ENCODE measurements at places on chromosomes 13 and 19.

DNA sequence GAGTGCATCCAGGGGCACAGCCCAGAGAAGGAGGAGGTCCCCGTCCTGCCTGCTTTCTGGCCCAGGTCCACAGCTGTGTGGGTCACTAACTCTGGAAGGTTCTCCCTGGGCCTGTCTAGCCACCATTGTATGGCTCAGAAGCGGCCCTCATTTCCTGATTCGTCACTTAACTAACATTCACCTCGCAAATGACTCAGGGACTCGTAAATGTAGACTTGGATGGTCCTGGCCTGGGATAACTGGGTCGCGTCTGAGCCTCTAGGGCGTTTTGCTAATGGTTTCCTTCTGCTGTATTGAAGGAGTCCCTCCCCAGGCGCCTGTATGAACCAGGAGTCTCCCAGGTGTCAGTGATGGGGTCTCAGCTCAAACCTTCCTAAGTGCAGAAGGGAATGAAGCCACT lies 162.8 kb downstream of the ZNF536 start:
- H3K27me3 ChIP-seq, result no peaks in the 10 kb centered on the region
- H3K36me3 ChIP-seq, result no peaks in the 10 kb centered on the region
- no peak overlapping the region for H3K27ac ChIP-seq
- H3K4me1 ChIP-seq, result no peaks in the 10 kb centered on the region

DNA sequence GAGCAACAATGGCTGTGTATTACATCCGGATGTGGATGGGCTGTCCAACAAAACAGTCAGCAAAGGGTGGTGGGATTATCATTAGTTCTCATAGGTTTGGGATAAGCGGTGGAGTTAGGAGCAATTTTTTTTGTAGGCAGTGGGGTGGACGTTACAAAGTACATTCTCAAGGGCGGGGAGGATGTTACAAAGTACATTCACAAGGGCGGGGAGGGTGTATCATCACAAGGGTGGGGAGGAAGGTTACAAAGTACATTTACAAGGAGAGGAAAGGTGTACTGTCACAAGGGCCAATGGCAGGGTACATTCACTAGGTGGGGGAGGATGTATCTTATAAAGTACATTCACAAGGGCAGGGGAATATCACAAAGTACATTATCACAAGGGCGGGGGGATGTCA lies 20.8 kb upstream of the ZNF561 start:
- H3K4me1 ChIP-seq, result no peaks in the 10 kb centered on the region
- H3K27ac ChIP-seq, result no peak overlapping the region
- H3K36me3 ChIP-seq, result no peaks in the 10 kb centered on the region
- no peaks in the 10 kb centered on the region for H3K27me3 ChIP-seq

DNA sequence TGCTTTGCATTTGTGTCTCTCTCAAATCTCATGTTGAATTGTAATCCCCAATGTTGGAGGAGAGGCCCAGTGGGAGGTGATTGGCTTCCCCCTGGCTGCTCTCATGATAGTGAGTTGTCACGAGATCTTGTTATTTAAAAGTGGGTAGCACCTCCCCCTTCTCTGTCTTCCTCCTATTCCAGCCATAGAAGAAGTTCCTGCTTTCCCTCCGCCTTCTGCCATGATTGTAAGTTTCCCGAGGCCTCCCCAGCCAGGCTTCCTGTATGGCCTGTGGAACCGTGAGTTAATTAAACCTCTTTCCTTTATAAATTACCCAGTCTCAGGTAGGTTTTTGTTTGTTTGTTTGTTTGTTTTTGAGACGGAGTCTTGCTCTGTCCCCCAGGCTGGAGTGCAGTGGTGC lies 3.8 kb downstream of the LILRA4 start:
- H3K36me3 ChIP-seq, result no peaks in the 10 kb centered on the region
- no peak overlapping the region for H3K4me3 ChIP-seq
- H3K4me1 ChIP-seq, result no peaks in the 10 kb centered on the region

DNA sequence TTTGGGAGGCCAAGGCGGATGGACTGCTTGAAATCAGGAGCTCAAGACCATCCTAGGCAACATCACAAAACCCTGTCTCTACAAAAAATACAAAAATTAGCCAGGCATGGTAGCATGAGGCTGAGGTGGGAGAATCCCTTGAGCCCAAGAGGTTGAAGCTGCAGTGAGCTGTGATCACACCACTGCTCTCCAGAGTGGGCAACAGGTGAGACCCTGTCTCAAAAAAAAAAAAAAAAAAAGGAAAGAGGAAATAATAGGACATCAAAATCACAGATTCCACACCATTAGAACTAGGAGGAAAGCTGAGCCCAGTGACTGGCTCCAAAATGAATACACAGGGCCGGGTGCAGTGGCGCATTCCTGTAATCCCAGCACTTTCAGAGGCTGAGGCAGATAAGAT lies 3.2 kb upstream of the ZNF8 start:
- DNase-seq, result no peak
- no peaks in the 10 kb centered on the region for H3K27me3 ChIP-seq
- H3K4me1 ChIP-seq, result no peaks in the 10 kb centered on the region
- no peaks in the 10 kb centered on the region for H3K36me3 ChIP-seq
- no peak overlapping the region for H3K27ac ChIP-seq
- H3K4me3 ChIP-seq, result no peak overlapping the region

- H3K27ac ChIP-seq, result no peak overlapping the region
- H3K27me3 ChIP-seq, result no peaks in the 10 kb centered on the region
- no peak for DNase-seq
- H3K36me3 ChIP-seq, result no peaks in the 10 kb centered on the region
- H3K4me1 ChIP-seq, result no peaks in the 10 kb centered on the region
- no peak overlapping the region for H3K4me3 ChIP-seq
These were observed 649.3 kb upstream of the ARGLU1 start for GRCh38 chr13:107217251-107217650.

GRCh38 chr13:113151745-113152690 lies 6.4 kb upstream of the PROZ start:
- H3K4me3 ChIP-seq, result no peak overlapping the region
- no peak overlapping the region for H3K27ac ChIP-seq

- no peak overlapping the region for H3K27ac ChIP-seq
- no peak overlapping the region for H3K4me3 ChIP-seq
- H3K4me1 ChIP-seq, result no peaks in the 10 kb centered on the region
- H3K27me3 ChIP-seq, result no peaks in the 10 kb centered on the region
- no peak for DNase-seq
These were observed 51.6 kb downstream of the SERP2 start for GRCh38 chr13:44425041-44425814.

DNA sequence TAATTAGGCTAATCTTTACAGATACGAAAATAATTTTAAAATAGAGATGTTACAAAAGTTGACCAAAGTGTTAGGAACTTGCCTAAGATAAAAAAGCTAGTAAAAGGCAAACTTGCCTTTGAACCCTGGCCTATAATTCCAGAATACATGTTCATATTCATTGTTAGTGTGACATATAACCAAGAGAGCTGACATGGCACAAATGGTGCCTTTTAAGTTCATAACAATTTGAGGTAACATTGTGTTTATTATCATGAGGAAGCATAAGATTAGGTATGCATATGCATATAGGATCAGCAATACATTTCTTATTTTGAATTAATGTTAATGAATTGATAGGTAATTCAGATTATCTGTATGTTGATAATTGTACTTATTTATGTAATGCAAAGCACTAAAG lies 1537.9 kb upstream of the PRR20A start:
- H3K27me3 ChIP-seq, result no peaks in the 10 kb centered on the region
- DNase-seq, result no peak
- H3K36me3 ChIP-seq, result no peaks in the 10 kb centered on the region
- H3K4me3 ChIP-seq, result no peak overlapping the region
- H3K27ac ChIP-seq, result no peak overlapping the region

DNA sequence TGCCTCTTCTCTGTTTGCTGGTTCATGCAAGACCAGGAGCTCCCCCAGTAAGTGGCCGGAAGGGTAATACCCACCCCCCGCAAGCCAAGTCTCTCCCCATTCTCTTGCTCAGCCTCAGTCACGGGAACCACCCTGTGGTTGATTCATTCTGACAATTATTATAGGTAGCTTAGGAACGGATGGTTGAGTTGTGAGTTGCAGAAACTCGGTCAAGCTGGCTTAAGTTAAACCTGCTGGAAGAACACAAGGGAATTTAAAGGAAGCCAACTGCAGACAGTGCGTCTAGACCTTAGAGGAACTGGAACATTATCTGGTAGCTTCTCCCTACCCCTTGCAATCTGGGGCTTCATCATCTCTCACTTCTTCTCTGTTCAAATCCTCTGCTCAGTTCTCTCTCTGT lies 8.9 kb downstream of the FPR1 start:
- no peaks in the 10 kb centered on the region for H3K36me3 ChIP-seq
- DNase-seq, result no peak
- no peak overlapping the region for H3K4me3 ChIP-seq
- H3K4me1 ChIP-seq, result no peaks in the 10 kb centered on the region
- no peak overlapping the region for H3K27ac ChIP-seq

DNA sequence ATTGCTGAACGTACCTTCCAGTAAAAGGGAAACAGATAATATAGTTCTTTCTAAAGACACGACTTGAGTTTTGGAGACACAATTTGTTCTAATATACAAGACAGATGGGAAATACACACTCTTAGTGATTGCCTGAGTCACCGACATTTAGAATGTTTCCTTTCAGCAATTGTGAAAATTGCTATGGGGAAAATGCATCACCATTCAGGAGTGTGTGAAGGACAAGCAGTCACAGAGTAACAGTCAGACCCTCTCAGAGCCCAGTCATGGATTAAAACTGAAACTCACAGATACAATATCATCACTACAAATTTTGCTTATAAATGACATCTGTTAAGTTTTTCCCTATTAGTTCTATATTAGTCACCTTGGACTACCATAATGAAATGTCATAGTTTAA lies 286.1 kb downstream of the SPRY2 start:
- H3K4me3 ChIP-seq, result no peak overlapping the region
- H3K27ac ChIP-seq, result no peak overlapping the region
- DNase-seq, result no peak

DNA sequence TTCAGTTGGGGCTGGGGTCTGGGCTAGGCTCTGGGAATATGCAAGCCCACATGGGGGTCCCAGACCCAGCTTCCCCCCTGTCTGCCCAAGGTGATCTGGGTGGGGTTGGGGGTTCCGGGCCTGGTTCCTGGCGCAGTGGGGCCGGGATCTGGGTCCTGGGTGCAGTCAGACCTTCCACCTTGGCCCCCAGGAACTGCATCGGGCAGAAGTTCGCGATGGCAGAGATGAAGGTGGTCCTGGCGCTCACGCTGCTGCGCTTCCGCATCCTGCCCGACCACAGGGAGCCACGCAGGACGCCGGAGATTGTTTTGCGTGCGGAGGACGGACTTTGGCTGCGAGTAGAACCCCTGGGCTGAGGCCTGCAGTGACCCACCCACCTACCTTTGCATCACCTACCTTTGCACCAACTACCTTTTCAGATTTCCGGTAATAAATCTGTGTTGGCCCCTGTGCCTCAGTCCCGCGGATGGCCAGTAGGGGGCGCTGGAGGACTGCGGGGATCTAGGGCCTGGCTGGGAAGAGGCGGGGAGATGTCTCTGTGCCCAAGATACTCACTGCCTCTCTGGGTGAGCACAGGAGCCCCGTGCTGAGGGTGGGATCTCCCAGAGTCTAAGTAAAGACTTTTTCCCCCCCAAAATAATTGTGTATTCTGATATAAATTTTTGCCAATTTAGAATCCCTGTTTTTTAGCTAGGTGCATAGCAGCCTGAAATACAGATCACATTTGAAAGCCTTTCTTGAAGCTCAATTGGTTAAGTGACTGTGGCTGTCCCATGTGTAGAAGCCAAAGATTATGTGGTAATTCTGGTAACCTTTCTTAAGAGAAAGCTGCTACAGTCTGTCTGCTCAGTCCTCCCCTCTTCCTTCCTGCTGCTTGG lies 11.5 kb upstream of the CYP4F3 start:
- no peak overlapping the region for H3K27ac ChIP-seq
- peak; percentile 79 for DNase-seq

DNA sequence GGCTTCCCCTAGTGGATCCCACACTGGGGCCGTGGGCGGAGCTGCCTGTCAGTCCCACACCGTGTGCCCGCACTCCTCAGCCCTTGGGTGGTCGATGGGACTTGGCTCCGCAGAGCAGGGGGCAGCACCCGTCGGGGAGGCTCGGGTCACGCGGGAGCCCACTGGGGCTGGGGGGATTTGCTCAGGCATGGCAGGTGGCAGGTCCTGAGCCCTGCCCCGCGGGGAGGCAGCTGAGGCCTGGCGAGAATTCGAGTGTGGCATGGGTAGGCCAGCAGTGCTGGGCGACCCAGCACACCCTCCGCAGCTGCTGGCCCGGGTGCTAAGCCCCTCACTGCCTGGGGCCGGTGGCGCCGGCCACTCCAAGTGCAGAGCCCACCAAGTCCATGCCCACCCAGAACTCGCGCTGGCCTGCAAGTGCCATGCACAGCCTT lies 481.7 kb upstream of the PRR20A start:
- H3K4me1 ChIP-seq, result no peaks in the 10 kb centered on the region
- DNase-seq, result no peak
- H3K4me3 ChIP-seq, result no peak overlapping the region
- H3K27me3 ChIP-seq, result no peaks in the 10 kb centered on the region
- H3K36me3 ChIP-seq, result no peaks in the 10 kb centered on the region
- no peak overlapping the region for H3K27ac ChIP-seq

GRCh38 chr13:39210961-39211534 lies 172.8 kb downstream of the NHLRC3 start:
- no peaks in the 10 kb centered on the region for H3K27me3 ChIP-seq
- no peak overlapping the region for H3K27ac ChIP-seq
- H3K4me1 ChIP-seq, result peaks cover 6% of the 10 kb centered on the region
- DNase-seq, result no peak
- no peak overlapping the region for H3K4me3 ChIP-seq
- H3K36me3 ChIP-seq, result no peaks in the 10 kb centered on the region

DNA sequence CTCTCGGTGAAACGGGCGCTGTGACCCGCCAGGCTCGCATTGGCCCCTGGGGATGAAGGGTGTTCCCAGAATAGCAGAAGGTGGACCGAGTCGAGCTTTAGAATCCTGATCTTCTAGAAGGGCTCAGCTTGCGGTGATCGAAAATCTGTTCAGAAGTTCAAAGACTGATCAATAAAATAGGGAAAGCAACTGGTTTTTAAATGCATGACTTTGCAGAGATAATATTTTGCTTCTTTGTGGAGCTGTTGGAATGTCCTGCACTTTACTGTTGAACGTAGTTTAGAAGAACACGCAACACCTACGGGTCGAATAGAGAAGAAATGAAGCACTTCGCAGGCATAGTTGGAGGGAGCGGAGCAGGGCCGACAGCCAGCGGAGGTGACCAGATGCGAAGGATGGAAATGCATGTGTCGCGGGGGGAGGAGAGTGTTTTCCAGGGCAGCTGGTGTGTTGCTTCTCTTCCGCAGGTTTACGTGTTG lies 766 bp downstream of the CEBPG start:
- H3K4me3 ChIP-seq, result peak overlapping the region; percentile 79
- H3K36me3 ChIP-seq, result no peaks in the 10 kb centered on the region
- no peaks in the 10 kb centered on the region for H3K27me3 ChIP-seq

GRCh38 chr19:2944403-2944774 lies 382 bp downstream of the ZNF77 start:
- peaks cover 7% of the 10 kb centered on the region for H3K4me1 ChIP-seq
- no peaks in the 10 kb centered on the region for H3K36me3 ChIP-seq
- H3K4me3 ChIP-seq, result peak overlapping the region; percentile 57
- no peaks in the 10 kb centered on the region for H3K27me3 ChIP-seq
- no peak for DNase-seq
- H3K27ac ChIP-seq, result peak overlapping the region; percentile 88

Data from ovary (tissue), 10 donors.